ENCODE measurements at places on chromosomes 7 and 10.

GRCh38 chr7:40990841-40991240 is 712.0 kb downstream of the INHBA start:
- no peak for DNase-seq

DNA sequence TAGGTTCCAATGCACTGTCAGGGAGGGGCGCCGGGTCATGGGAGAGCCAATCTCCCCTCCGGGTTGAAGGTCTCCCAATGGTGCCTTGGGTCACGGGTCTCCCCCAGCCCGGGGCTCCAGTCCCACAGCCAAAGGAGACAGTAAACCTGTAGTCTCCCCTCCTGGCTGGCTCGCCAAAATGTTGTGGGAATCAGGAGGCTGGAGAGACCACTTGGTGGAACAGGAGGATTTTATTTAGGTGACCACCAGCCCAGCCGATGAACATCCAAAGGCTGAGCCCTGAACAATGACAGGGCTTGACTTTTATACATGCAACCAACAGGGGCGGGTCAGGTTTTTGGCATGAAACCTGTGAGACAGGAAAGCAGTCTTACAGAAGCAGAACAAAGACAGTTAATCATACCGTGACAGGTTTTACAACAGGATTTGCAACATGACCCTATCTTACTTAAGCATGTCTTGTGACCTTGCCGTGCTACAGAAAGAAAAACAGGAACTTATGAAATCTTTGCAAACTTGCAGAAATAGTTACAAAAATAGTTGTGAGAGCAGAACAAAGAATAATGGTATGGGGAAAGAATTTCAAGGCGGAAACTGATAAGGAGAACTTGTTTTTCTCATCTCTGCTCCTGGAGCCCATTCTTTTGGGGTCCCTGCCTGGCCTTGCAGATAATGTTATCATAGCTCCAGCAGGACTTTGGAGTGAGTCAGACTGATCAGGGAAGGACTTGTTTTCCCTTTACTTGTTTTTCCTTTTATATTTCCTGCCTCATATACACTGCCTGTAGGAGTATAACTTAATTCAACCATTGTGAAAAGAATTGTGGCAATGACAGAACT is 7.1 kb downstream of the ERV3-1 start:
- no peak for DNase-seq

DNA sequence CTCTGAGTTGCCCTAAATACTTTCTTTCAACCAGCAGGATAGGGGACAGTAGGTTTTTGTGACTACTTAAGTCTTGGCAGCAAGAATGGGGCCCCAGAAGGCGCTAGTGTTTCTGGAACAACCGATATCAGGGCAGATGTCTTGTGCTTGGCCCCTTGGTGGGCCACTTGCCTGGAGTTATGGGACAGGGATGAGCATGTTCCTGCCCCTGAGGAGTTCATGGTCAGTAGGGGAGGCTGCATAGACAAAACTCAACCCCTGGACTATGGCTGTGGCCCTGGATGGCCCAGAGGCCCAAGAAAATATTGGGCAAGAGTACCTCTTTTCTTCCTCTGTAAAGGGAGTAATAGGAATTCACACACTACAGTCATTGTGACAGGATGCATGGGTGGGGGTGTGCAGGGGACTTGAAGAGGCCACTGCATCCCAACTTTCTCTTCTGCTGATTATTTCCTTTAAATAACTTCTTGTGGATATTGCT is 57.7 kb upstream of the IGFBP3 start:
- DNase-seq = no peak

DNA sequence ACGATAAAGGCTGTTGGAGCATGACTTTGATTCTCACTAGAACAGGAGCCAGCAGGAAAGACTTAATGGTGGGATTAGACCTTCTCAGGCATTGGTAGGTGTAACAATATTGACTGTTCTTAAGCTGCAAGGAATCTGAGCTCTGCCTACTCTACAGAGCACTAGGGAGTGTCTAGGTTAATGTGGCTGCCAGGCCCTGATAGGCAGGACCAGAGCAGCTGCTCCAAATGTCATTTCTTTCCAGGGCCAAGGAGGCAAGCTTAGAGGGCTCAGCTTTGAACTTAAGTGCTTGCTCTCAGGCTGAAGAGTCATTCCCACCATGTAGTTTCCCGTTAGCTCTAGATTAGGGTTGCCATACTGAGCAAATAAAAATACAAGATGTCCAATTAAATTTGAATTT is 96.8 kb downstream of the RAB18 start:
- no peak for DNase-seq

DNA sequence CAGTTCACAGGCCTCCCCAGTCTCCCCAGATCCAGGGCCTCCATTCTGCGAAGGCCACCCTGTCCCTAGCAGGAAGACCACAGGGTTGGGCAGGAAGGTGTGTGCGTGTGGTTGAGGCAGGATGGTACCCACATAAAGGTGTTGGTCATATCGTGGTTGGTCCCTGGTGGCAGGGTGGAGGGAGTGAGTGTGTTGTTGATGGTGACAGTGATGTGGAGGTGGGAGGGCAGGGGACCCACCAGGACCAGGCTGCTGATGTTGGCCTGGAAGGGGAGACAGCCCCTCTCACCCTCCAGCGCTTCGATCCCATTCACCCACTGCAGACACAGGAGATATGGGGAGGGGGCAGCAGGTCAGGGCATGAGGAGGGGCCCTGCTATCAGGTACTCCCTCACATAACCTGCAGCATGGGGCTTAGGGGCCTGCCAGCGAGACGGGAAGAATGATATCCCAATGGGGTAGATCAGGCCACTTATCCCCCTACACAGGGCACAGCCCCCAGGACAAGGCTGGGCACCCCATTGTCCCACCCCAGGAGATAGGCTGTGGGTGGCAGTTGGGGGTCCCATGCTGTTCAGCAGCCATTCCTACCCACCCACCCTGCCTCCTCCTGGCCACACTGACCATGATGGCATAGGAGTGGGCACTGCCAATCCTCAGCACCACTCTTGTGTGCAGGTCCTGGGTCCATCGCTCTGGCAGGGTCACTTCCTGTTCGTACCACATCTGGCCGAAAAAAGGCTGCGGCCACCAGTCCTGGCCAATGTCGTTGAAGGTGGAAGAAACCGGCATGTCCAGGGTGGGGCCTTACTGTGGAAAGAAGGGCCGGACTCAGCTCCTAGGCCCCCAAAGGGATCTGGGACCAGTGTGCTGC is 69.0 kb upstream of the ZNF479 start:
- no peak for DNase-seq

DNA sequence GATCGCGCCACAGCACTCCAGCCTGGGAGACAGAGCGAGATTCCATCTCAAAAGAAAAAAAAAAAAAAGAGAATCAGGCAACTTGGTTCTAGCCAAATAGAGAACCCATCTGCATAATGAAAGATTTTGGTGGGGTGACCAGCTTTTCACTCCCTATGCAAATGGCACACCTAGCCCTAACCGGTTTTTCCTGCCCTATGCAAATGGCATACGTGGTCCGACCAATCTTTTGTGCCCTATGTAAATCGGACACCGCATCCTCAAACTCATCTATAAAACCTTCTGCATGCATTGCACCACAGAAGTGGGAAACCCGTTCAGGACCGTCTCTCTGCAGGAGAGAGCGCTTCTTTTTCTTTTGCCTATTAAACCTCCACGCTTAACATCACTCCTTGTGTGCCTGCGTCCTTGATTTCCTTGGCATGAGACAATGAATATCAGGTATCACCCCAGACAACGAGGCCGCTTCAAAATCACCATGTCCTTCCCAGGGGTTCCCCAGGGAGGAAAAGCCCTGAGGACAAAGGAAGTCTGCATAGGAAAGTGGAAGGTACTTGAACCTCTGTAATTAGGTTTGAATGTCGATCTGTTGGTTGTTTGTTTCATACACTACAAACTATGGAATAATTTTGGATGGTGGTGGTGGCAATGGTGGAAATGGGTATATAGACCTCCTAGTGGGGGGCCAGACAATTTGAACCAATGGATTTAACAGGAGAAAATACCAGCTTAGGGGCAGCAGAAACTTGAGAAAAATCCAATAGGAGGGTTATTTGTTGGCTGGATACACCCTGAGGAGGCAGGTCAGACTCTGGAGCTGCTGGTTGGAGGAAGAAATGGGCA is 396.2 kb downstream of the TYW1 start:
- no peak for DNase-seq

DNA sequence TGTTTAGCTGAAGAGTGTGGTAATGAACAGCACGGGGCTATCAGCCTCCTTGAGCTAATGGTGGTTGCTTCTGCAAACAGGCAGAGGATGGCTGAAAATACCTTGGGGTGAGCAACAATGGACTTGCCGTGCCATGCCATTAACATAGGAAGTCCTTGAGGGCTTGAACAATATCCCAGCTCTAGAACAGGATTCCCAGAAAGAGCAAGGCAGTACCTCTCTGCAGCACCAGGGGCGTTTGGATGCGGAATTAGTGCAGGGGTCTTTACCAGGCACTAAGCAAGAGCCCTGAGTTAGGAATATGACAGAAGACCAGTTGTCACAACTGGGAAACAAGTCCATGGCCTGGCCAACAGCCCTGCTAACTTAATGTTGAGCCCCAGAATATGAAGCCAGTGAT is 143.2 kb upstream of the COBL start:
- DNase-seq = no peak

DNA sequence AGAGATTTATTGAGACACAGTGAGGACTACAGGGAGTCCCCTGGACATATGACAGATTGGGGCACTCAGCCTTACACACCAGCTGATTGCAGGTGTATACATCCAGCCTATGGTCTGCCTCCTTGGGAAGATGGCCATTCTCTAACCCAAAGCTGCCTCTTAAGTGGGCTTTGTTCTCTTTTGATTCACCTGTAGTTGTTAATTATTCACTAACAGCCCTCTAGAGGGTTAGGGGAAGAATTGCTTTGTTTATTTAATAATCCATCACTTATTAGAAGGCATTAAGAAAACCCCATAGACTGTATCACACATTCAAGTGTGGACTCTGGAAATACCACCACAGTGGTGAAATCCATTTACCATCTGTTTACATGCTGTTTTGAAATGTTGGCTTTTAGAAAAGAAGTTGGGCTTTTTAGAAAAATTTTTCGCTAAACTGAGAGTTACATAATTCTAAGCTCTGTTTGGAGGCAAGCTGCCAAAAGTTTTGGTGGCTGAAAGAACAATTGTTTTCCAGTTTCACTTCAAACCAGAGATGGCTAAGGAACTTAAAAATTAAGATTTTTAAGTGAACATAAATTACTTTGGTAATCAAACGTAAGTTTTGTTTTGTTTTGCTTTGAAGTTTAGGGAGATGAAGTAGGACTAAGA is 379.1 kb downstream of the ADRA2A start:
- DNase-seq = no peak

DNA sequence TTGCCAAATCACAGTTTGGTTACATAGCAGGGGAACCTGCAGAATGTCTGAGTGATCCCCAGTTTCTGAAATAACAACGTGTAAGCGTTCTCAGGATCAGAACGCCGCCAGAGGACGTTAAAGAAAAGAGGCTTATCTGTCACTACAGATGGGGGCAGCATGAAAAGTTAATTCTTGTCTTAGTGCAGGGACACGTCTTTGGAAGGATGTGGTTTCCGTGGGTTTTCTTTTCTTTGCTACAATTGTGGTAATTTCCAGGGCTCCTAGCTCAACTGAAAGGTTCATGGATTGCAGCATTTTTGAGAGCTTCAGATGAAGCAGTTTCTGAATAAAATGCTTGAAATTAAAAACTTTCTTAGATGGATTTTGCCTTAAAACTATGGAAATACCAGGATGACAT is 106.6 kb downstream of the PRKCQ start:
- DNase-seq = no peak

GRCh38 chr10:77159538-77160110 is 478.0 kb downstream of the KCNMA1 start:
- DNase-seq = no peak

DNA sequence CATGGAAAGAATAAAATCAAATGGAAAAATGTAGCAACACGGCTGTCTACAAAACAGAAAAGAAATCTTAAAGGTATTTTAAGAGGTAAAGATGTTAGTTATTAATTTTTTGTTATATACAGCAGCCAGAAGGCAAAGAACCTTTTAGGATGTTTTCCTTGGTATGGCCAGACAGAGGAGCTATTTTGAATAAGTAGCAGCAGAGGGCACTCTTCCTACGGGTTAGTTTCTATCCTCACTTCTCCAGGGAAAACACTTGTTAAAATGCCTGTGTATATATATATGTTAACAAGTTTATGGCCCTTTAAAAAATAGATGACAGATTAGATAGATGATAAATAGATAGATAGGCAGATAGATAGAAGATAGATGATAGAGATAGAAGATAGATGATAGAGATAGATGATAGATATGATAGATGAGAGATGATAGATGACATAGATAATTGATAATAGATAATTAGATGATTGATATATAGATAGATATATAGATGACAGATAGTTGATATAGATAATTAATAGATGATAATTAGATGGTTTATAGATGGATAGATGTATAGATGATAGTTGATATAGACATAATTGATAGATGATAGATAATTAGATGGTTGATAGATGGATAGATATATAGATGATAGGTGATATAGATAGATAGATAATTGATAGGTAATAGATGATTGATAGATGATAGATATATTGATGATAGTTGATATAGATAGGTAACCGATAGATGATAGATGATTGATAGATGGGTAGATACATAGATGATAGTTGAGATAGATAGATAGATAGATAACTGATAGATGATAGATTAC is 57.8 kb upstream of the WIPF3 start:
- DNase-seq = peak; percentile 40

GRCh38 chr10:89452193-89452592 is 37.8 kb downstream of the IFIT5 start:
- DNase-seq = no peak

- no peak for DNase-seq
These were observed 84.9 kb upstream of the TCERG1L start for GRCh38 chr10:131396121-131397050.

DNA sequence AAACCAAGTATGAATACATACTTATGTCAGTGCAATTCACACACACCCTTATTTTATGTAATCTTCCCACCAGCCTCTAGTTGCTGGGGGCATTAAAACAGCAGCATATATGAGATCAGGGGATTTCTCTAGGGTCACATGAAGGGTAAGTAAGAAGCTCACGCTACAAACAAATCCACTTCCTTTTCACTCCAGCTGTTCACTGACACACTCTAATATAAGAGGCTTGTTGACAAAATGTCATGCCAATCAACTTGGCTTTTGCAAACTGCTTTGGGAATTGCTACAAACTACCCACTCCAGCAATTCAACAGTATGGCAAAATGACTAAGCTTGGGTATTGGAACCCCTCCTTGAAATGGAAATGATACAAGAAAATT is 10.3 kb downstream of the FAM3C start:
- DNase-seq = no peak

DNA sequence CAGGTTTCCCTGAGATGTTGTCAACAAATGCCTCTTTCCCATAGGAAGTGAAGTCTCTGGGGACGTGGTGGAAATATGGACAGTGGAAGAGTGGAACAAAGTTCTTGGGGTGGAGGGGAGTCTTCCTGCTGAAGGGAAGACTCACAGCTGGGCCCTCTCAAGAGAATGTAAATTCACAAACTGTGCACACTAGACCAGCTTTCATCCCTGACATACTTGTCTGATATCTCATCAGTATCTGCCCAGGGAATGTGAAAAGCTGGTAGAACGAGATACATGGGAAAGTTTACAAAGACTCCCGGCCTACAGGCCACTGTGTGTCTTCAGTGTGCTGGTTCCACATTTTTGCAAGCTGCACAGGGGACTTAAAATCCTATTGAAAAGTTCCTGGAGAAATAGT is 16.7 kb upstream of the CCDC3 start:
- DNase-seq = no peak
